ENCODE measurements at places on chromosomes 7 and 10.

GRCh38 chr7:74525140-74525539, 71.4 kb downstream of the GTF2IRD1 start:
- no peak for DNase-seq

DNA sequence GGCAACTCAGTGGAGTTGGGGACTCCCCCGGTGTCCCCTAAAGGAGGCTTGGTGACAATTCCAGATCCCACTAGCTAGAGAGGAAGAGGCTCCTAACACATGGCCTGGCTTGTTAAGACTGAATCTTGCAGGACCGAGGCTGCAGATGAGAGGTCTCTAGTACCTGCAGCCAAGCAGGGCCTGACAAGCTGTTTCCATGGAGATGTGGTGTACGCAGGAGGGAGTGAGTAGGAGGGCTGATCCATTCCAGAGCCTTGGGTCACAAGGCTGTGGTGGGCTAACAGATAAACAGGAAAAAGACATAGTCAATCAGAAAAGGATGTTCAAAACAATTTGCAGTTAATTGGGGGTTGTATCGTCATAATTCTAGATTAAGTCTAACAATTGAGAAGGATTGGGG, 77.3 kb upstream of the MKLN1 start:
- no peak for DNase-seq

- peak; percentile 77 for DNase-seq
Measured at GRCh38 chr7:137142376-137142775, 201.2 kb downstream of the PTN start.

GRCh38 chr7:104486931-104487330, 158.5 kb downstream of the LHFPL3 start:
- no peak for DNase-seq

DNA sequence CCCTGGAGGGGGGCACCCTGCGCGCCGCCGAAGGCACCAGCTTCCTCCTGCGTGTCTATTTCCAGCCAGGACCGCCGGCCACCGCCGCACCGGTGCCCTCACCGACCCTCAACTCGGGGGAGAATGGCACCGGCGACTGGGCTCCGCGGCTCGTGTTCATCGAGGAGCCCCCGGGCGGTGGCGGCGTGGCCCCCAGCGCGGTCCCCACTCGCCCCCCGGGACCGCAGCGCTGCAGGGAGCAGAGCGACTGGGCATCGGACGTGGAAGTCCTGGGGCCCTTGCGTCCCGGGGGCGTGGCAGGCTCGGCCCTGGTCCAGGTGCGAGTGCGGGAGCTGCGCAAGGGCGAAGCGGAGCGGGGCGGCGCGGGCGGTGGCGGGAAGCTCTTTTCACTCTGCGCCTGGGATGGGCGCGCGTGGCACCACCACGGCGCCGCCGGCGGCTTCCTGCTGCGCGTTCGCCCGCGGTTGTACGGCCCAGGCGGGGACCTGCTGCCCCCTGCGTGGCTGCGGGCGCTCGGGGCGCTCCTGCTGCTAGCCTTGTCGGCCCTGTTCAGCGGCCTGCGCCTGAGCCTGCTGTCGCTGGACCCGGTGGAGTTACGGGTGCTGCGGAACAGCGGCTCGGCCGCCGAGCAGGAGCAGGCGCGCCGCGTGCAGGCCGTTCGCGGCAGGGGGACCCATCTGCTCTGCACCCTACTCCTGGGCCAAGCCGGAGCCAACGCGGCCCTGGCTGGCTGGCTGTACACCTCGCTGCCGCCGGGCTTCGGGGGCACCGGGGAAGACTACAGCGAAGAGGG, 594 bp downstream of the CNNM1 start:
- DNase-seq = peak; percentile 46

Measured in EL (cell line).